ENCODE measurements at places on chromosomes 3 and 15.

DNA sequence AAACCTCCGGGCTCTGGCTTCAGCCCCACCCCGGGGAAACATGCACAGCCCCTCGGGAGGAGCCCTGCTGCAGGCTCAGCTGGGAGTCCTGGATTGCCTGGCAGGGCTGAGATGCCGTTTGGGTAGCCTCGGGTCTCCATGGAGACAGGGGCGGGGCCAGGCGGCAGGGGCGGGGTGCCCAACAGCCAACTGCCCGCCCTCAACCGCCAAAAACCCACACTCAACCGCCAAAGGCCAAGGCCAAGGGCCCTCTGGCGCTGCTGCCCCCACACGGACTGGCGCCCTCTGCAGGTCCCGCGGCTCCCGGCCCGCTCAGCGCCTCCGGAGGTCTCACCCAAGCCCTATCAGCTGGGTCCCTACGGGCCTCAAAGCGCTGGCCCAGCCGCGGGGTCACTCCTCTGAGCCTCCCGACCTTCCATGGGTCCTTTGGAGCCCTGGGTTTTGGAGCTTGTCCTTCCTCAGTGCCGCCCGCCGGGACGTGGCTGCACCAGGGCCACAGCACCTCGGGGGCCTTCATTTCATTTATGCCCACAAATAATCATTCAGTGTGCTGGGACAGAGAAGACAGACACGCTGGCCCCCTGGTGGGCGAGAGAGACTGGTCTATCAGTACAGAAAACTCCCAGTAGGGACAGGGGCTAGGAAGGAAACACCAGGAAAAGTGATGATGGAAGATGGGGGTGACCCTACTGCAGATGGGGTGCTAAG is 33.5 kb upstream of the ACAD9 start:
- peak; percentile 94 for DNase-seq

DNA sequence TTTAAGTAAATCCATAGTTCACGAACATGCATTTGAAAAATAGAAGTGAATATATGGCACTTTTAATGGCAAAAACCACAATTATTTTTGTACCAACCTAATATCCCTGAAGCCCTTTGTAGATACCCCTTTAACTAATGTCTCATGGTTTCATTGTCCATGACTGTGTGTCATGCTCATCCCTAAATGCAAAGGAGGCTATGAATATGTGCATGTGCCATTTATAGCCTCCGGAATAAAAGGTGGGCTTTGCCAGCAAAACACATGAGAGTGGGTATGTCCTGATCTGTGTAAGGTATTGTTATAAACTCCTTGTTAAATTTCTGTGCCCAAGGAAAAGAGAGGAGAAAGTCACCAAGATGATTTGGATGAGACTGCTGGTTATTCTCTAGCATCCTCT is 20.5 kb upstream of the SOX14 start:
- DNase-seq: no peak

DNA sequence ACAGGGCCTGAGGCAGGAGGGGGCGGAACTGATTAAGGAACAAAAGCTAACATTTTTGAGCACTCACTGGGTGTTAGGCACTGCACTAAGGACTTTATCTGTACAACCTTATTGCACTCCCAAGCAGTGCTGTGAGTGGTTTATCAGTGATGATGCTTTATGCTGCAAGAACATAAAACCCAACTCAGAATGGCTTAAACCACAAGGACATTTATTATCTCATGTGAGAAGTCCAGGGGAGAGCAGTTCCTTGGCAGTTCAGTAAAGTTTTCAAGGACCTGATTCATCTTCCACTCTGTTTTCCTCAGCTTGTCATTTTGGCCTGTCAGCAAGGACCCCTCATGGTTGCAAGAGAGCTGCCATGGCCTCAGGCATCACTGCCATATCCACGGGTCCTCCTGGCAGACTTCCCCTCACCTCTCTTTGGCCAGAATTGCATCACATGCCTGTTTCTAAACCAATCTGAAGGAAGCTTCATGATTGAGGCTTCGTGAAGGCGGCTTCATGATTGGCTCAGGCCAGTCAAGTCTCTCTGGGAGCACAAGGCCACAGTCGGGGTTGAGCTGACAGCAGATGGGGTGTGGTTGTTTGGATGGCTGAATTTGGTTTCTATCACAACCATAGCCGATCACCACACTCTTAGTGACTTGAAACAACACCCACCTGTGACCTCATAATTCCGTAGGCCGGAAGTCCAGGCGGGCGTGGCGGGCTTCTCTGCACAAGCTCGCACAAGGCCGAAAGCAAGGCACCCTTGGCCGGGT is 15.8 kb downstream of the EFCC1 start:
- DNase-seq: peak; percentile 31

- no peak for DNase-seq
Observed at GRCh38 chr15:89926158-89926557, 13.4 kb upstream of the ARPIN start.

GRCh38 chr15:40470423-40471104 is at the start of gene CHST14:
TSS of gene CHST14 (plus strand) at chr15:40470984. CDS start at chr15:40471214, 230 bp downstream.
- peak; percentile 48 for DNase-seq

DNA sequence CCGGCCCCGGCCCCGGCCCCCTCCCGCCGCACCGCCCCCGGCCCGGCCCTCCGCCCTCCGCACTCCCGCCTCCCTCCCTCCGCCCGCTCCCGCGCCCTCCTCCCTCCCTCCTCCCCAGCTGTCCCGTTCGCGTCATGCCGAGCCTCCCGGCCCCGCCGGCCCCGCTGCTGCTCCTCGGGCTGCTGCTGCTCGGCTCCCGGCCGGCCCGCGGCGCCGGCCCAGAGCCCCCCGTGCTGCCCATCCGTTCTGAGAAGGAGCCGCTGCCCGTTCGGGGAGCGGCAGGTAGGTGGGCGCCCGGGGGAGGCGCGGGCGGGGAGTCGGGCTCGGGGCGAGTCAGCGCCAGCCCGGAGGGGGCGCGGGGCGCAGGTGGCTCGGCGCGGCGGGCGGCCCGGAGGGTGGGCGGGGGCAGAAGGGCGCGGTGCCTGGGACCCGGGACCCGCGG is 352 bp downstream of the CHRD start:
- peak; percentile 23 for DNase-seq

GRCh38 chr15:78726870-78727551 is 84.3 kb downstream of the ADAMTS7 start:
- peak; percentile 47 for DNase-seq

DNA sequence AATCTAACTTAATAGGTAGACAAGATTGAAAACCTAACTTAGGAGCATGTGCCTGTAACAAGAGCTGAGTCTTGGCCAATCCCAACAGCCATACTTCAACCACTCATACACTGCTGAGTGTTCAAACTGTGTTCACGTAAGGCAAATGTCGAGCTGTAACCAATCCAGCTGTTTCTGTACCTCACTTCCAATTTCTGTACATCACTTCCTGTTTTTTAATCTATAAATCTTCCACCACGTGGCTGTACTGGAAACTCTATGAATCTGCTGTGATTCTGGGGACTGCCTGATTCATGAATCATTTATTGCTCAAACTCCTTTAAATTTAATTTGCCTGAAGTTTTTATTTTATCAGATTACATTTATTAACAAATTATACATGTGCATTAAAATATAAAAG is 44.6 kb upstream of the NEDD4 start:
- DNase-seq: peak; percentile 46

- DNase-seq: no peak
Observed at GRCh38 chr3:128942161-128942952, 51.5 kb downstream of the CFAP92 start.

GRCh38 chr3:170517242-170517945 is 68.5 kb downstream of the SLC7A14 start:
- DNase-seq: no peak

DNA sequence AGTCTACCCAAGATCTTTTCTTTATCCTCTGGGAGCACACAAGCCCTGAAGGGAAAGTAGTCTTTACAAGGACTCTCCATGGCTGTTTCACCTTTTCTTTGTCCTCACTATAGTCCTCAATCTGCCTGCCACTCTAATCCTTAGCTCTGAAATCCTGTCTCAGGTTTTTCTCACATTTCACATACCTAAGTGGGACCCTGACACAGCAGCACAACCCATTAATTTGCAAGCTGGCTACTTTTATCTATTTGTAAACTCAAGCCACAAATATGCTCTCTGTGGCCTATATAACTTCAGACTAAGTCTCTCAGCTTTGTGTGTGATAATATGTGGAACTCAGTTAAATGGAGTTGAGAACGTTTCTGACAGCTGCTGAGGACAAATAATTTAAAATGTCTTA is 19.8 kb downstream of the SIN3A start:
- DNase-seq: no peak

- no peak for DNase-seq
Observed at GRCh38 chr3:33579840-33580239, 138.2 kb downstream of the CLASP2 start.

GRCh38 chr15:81133782-81134461 is at the start of gene CFAP161:
TSS of gene CFAP161 (plus strand) at chr15:81134270. CDS start at chr15:81134330, 60 bp downstream.
- DNase-seq: peak; percentile 66

GRCh38 chr3:67635257-67635656 is 19.2 kb downstream of the SUCLG2 start:
- no peak for DNase-seq

DNA sequence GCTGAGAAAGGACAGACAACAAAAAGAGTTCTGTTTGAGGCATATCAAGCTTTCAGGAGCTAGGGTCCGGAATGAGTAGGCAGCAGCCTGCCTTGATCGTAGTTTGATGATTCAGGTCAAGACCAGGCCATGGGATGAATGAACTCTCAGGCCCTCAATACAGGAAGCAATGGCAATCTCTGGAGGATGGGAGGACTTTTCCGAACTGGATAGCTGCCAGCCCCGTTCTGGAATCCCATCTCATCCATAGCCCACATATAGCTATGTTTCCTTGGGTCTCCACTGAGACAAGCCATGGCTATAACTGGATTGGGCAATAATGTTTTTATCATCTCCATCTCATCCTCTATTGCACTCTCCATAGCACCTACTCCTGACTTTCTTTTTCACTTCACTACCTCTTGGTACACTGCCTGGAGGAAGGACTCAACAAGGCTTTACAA is 12.8 kb downstream of the AHSG start:
- no peak for DNase-seq

- peak; percentile 68 for DNase-seq
Observed at GRCh38 chr3:16048435-16049318, 125.8 kb upstream of the GALNT15 start.

All from activated CD8-positive, alpha-beta T cell treated with anti-CD3 and anti-CD28 coated beads for 36 hours (primary cell).